ENCODE measurements at places on chromosomes 12 and 14.

DNA sequence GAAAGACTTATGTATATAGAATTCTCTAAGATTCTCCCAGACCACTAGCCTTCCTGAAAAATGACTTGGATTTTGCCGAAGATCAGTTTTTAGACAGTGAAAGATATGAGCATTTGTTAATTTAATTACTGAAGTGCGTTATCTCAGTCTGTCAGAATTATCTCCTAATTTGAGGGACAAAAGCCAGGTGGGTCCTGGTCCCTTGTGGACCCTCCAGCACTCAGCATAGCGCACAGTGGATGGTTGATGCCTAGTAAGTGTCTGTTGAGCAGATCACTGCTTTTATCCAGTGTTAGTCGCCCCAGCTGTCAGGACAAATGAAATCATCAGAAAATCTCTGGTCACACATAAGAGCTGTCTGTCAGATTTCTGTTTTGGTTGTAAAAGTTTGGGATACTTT lies 80.4 kb downstream of the EML1 start:
- DNase-seq = no peak

DNA sequence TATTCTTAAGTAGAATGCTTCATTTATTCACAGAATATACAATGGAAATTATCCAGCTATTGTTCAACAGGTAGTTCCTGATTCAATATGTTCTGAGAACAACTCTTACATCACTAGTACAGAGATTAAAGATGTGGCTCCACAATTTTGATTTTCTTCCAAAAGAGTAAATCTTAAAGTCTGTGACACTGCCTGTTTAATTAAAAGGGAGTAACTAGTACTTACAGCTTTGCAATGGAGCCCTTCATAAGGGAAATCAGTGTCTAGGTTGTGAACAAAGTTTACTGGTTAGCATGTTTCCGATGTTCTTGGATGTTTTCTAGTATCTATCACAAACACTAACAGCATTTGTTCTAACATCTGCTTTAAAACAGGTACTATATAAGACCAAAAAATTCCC lies 30.8 kb downstream of the MIA2 start:
- no peak for DNase-seq

DNA sequence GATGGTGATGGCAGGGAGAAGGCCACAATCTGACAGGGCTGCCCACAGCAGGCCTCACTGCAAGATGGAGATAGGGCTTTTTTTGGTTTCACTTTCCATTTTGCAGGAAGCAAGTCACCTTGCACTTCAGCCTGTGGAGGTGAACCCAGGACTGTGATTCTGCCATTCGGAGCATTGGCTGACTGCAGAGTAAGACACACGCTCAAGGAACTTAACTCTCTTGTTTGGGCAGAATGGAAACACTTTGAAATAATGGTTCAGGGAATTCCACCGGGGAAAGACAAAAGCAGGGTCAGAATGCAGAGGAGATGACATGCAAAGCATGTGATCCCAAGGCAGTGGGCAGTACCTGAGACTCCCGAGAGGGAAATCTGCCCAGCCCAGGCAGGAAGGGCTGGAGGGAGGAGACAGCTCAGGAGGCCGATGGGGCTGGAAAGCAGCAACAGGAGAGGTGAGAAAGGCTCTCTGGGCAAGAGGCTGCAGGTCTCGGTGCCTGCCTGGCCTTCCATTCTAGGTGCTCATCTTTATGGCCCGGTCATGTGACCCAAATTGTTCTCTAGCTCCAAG lies 58.7 kb upstream of the PRMT8 start:
- DNase-seq = no peak

- no peak for DNase-seq
These were observed 693 bp downstream of the CBX5 start for GRCh38 chr12:54279227-54279631.

DNA sequence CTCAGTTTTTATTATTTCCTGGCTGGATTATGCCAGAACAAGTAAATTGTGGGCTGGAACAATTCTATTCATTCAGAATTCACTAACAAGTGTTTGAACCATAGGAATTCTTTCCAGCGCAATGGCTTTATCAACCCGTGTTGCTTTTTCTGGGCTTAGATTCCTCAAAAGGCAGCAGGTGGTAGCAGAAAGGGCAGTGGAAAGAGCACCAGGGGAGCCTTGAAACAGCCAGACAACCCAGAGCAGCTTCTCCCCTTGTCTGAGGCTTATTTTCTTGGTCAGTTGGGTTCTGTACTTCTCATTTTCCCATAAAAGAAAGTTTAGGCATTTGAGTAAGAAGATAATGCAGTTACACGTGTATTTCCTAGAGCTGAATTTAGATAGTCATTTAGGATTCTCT lies 130.7 kb downstream of the OTOGL start:
- no peak for DNase-seq

DNA sequence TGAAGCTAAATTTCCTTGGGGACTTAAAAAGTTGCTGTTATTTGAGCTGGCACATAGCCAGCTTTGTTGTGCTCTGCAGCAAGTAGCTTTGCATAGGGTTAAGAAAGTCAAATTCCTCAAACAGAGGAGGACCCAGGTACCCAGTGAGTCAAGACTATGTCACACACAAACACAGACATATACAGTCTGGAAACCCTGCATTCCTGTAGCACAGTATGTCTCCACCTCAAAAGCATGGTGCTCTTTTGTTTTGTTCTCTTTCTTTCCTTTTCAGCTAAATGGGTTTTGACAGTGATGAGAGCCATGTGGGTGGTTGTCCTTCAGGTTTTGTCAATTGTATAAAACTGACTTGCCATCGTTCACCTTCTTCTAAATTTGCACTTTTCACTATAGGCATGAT lies 179.6 kb upstream of the DIO2 start:
- no peak for DNase-seq

- DNase-seq = no peak
These were observed 6.5 kb downstream of the HIP1R start for GRCh38 chr12:122841544-122842321.

DNA sequence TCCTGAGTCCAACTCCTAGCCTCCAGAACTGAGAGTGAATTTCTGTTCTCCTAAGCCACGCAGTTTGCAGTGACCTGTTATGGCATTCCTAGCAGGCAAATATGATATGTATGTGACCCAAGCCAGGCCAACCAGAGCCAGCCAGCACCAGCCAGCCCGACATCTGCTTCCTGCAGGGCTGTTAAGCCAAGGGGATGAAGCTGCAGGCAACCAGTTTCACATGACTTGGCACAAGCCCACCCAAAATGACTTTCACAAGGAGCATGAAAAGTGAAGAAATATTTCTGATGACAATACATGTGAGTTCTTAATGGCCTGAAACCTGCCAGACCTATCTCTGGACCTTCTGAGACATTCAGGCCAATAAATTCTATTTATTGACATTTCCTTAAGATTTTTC lies 68.1 kb downstream of the ITPK1 start:
- DNase-seq = no peak

GRCh38 chr12:117412465-117413188 lies 51.2 kb upstream of the NOS1 start:
- DNase-seq = no peak

DNA sequence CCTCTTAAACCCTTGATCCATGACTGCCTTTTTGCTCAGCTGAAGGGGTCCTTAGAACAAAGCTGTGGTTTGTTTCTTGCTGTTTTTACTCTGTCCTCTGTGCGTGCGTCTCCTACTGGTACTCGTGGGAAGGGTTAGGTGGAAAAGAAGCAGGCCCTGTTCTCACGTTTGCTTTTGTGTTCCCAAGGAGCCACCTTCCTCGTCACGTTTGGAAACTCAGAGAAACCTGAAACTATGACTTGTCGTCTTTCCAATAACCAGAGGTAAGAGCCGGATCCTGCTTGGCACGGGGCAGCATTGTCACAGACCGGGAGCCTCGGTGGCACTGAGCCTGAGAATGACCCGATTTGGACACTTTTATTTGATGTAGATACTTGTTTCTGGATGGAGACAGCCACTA lies 13.1 kb downstream of the ZFYVE21 start:
- DNase-seq = no peak

DNA sequence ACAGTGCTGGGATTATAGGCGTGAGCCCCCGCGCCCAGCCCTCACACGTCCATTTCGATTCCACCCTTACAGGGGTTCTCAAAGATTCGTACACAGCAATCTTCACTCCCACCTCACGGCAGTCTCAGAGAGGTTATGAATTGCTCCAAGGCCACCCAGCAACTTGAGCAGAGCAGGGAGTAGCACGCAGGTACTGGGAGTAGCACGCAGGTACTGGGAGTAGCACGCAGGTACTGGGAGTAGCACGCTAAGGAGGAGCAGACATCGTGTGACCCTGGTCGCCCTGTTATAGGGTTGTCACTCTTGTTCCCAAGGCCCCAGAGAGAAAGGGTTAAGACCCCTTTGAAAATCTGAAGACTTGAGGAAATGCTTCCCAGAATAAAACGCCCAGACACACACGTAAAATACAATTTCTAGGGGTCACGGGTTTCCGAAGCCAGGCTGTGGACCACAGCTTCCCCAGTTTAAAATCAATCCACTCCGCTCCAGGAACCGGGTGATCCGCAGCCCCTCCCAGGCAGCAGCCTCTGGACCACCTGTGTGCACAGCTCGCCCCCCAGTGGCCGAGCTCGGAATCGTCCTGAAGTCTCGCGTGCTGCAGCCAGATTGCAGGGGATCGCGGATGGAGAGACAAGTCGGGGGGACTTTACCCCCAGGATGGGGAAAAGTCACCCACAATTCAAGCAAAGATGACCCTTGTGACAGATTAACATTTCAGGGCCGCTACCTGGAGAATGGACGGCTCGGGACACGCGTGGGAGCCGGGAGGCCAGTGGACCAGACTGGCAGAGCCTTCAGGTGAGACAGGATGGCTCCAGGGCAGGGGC lies 92.0 kb downstream of the SCARB1 start:
- peak; percentile 78 for DNase-seq

- no peak for DNase-seq
These were observed 57.1 kb upstream of the PCED1B start for GRCh38 chr12:47022296-47022695.

DNA sequence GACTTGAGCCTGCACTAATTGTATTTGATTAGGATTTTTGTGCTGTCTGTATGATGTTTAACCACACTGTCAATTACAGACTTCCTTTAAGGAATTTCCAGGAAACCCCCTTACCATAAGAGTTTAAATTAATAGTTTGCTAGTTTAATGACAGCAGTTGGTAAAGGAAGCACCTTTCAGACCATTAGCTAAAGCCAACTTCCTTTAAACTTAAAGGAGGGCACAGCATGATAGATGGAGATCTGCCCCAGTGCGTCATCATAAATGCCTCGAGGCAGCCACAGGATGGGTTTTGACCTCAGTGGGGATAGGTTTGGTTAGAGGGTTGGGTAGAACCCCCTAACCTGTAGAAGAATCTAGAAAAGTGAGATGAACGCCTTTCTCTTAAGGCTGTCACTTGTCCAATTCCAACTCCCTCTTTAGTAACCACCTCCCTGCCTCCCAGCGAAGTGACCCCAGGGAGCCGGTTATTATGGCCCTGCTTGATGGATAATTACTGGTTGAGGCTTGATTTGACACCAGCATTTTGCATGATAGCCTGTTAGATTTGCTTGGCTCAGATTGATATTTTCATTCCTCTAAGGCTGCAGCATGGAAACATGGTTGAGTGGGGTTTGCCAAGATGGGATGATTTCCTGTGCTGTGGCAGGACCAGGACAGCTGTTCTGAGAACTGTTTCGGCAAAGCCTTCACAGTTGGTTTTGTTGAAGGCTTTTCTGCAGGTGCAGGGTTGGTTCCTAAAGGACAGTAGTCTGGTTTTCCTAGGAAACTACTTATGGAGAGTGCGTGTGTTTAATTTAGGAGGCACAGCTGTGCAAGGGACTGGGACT lies 62.7 kb downstream of the CHST11 start:
- DNase-seq = no peak

- DNase-seq = no peak
These were observed 3.0 kb downstream of the SETD1B start for GRCh38 chr12:121806546-121807423.

- DNase-seq = no peak
These were observed 110.7 kb downstream of the NCOR2 start for GRCh38 chr12:124456652-124457152.

- DNase-seq = no peak
These were observed 10.9 kb downstream of the TCHP start for GRCh38 chr12:109910969-109911348.

- DNase-seq = no peak
These were observed 17.8 kb upstream of the SALL2 start for GRCh38 chr14:21543963-21544362.

- DNase-seq = no peak
These were observed 18.1 kb downstream of the PPM1H start for GRCh38 chr12:62916632-62917425.

- no peak for DNase-seq
These were observed 333.9 kb downstream of the CEP128 start for GRCh38 chr14:80607430-80608190.

DNA sequence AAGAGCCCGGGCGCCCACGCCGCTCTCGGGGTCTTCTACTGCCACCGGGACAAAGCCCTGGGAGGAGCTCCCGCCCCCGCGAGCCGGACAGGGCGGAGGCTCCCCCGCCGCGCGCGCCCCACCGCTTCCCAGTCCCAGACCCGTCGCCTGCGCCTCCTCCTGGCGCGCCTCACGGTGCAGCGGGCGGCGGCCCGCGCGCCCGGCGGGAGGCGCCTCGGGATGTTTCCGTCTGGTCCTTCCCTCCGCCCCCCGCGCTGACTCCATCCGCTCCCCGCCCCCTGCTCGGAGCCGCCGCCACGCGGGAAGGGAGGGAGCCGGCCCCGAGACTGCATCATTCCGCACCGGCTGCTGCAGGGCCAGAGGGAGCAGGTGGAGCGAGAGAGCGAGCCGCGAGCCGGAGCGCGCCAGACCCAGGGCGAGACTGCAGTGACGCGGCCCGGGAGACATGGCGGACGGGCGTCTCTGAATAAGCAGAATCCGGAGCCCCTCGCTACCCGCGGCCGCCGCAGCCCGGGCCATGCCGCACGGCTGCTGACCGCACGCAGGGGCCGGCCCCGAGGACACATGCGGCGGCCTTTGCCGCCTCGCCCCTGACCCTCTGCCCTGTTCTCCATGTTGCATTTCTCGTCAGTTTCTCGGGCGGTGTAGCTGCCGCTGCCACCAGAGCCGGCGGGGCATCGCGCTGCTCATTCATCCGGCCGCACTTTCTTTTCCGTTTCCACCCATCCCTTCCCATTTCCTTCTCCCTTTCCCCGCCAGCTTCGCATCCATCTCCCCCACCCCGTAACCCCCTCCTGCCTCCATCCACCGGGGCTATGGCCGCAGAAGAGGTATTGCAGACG lies at the start of gene BICD1:
TSS of gene BICD1 (plus strand) at position 331 of the 842 bp plus-strand sequence. CDS start at position 816, 485 bp downstream.
- peak; percentile 30 for DNase-seq

GRCh38 chr12:50039151-50039835 lies 14.0 kb upstream of the RACGAP1 start:
- DNase-seq = peak; percentile 60
